ELR (cell line): ENCODE measurements at places on chromosomes 7 and 10.

DNA sequence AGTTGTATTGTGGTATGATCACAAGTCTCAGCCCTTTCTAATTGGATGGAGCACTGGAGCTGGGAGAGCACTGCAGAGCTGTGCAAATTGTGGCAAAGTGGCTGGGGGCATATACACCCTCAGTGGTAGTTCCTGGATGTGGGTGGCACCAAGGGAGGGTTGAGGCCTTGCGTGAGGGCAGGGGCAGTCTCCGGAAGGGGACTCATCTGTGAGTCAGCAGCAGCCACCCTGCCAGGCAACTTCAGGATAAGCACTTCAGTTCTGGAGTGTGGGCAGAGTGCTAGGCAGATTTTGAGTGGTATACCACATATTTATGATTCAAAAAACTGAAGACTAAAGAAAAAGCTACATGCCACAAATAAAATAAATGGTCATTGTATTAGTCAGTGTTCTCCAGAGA lies 210.5 kb downstream of the ETV1 start:
- peak; percentile 88 for DNase-seq

- DNase-seq = no peak
Observed at GRCh38 chr7:97401398-97401797, 283.9 kb downstream of the SDHAF3 start.

- DNase-seq = no peak
Observed at GRCh38 chr10:29610876-29611647, 23.7 kb downstream of the SVIL start.

- no peak for DNase-seq
Observed at GRCh38 chr10:7411671-7412128, 866 bp upstream of the SFMBT2 start.

- DNase-seq = no peak
Observed at GRCh38 chr7:153188630-153189029, 429.1 kb downstream of the ACTR3B start.

- DNase-seq = no peak
Observed at GRCh38 chr10:93806903-93807302, 49.2 kb downstream of the LGI1 start.

- no peak for DNase-seq
Observed at GRCh38 chr7:33678569-33679335, 226.6 kb upstream of the BMPER start.

- DNase-seq = no peak
Observed at GRCh38 chr7:255038-255435, 34.9 kb upstream of the FOXL3 start.

- no peak for DNase-seq
Observed at GRCh38 chr7:36057323-36057722, 95.7 kb upstream of the EEPD1 start.

GRCh38 chr10:111479966-111480365 lies 403.1 kb downstream of the ADRA2A start:
- no peak for DNase-seq

GRCh38 chr7:143321242-143321641 lies 5.3 kb downstream of the CLCN1 start:
- no peak for DNase-seq

- no peak for DNase-seq
Observed at GRCh38 chr7:68288144-68288593, 1291.5 kb downstream of the TYW1 start.

DNA sequence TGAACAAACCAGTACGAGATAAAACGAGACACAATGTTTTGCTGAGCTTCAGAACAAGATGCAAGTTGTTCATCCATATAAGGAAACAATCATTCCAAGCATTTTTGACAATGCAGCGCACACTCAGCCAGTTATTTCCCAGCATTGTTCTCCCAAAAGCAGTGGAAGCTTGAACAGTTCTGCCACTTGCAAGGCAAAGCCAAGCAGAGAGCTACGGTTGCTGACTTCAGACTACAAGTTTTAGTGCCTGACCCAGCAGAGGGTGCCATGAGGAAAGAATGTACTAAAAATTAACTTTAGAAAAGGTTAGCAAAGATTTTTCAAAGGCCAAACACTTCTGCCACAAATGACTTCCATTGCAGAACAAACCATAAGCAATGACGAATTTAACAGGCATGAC lies 152.5 kb downstream of the SLC25A13 start:
- no peak for DNase-seq

- DNase-seq = peak; percentile 61
Observed at GRCh38 chr10:93701866-93702209, 554 bp downstream of the FRA10AC1 start.

DNA sequence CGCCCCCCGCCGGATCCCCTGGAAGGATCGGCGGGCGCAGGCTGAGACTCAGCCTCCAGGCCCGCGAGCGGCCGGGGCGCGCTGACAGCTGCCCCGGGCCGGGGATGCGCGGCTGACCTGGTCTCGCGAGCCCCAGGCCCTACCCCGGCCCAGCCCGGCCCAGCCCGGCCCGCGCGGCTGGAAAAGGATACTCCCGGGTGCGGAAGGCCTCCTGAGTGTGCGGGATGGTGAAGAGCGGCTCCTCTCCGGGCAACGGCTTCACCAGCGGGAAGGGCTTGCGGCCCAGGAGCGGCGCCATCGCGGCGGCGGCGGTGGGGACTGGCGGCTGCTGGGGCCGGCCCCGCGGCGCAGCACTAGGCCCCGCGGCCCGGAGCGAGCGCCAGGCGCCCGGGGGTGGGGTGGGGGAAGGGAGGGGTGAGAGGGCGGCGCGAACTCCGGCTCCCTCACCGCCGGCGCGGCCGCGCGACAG lies 423 bp downstream of the BAZ1B start:
- DNase-seq = peak; percentile 63

DNA sequence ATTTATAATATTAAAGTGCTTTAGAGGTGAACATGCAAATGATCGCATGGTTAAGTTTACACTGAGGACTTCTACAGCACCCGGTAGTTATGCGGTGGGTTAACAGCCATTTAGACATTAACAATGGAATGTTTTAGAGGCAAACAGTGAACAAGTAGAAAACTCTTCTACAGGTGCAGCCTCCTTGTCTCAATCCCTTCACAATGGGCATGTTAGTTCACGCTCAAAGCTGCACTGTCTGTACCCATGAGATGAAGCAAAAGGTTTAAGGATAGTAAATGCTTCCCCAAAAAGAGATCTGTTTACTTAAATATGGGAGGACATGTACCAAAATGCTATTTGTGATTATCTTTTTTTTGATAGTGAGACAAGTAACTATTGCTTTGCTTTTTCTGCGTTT lies 25.1 kb downstream of the PUS7 start:
- no peak for DNase-seq

DNA sequence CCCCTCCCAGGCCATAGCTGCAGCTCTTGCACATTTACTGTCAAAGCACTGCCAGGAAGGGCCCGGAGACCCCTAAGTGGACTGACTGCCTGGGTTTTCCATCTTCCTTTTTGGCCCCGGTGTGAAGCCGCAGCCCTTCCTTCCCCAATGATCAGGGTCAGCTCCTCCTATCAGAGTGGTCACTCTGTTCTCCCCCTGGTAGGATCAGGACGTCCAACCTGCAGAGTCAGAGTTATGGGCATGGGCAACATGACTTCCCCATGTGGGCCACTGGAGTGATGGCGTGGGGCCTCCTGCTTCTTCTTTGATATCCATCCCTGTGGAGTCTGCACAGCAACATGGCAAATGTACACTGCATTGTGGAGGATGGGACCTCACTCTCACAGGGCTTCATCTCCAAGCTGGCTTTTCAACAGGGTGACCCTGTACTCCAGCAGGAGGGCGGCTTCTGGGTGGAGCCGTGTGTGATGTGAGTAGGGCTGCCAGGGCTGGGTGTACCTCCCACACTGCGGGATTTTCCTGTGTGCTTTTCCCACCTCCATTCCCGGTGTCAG lies 6.4 kb upstream of the RAMP3 start:
- no peak for DNase-seq

- no peak for DNase-seq
Observed at GRCh38 chr10:112912410-112912928, 37.6 kb upstream of the TCF7L2 start.

DNA sequence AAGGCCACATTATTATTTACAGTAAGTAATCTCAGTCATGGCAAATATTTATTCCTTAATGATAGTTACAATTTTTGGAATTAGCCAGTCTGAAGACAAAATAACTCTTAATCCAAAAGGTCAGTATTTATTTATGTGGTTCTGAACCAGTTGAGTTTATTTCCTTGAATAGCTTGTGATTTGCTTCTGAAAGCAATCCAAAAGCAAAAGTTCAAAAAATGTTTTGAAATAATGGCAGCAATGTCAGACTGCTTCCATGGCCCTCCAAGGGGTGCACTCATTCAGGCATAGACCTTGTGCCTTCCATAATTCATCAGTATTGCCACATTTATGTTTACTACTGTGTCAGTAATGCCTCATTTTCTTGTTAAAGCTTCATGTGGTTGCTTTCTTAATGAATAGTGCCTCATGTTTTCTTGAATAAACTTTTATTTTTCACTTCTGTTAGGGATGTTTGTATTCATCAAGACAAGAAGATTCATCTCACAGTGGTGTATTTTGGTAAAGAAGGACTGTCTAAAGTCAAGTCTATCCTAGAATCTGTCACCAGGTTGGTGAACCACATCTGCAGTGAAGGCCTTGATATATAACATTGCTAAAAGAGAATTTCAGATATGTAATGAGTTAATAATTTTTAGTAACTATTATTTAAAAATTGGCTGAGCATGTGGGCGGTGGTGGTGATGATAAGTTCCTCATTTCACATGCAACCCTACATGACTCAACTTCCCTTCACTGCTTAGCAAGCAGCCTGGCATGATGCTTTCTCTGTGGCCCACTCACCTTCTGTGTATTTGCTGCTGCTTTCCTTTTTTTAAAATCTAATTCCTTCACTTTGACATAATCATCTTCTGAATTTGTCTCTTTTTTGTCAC lies 22.0 kb downstream of the CSGALNACT2 start:
- DNase-seq = peak; percentile 91

DNA sequence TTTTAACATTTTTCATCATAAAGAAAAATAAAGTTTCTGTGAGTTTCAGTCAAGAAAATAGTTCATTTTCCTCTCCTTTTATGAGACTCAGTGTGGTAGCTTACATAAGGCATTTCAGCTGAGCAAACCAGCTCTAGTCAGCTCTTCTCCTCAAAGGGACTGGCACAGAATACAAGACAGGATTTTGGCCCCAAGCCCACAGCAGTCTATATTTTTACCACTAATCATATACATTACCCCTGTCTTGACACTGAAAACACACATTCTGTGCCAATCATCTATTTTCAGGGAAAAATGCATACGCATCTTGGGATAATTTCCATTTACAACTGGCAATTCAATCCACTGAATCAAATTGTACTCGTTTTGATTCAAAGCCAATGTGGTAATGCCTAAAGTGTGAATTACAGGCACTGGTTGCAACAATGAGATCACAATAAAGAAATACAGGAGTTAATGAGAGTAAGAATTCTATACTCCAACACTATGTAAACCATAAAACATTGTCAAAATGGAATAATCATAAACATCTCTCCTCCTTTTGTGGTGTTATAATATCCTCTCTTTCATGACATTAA lies 186.4 kb downstream of the CACNA2D1 start:
- no peak for DNase-seq

GRCh38 chr10:121900443-121901174 lies 27.2 kb downstream of the ATE1 start:
- peak; percentile 76 for DNase-seq

DNA sequence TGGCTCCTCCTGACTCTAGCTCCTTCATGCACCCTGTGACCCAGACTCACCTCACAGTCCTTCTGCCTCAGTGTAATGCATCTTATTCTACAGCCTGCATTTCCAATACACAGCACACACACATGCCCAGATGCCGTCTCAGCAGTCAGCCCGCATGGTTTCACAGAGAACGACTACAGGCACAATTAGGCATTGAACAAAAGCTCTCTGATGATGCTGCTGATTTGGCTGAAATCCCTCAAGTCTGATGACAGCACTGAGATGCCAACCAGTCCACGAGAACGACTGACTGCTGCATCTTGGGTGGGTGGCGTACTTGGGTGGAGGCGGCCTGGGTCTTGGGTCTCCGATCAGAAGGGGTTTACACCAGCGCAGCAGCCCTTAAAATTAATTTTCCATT lies 200.4 kb downstream of the TAX1BP1 start:
- DNase-seq = no peak

DNA sequence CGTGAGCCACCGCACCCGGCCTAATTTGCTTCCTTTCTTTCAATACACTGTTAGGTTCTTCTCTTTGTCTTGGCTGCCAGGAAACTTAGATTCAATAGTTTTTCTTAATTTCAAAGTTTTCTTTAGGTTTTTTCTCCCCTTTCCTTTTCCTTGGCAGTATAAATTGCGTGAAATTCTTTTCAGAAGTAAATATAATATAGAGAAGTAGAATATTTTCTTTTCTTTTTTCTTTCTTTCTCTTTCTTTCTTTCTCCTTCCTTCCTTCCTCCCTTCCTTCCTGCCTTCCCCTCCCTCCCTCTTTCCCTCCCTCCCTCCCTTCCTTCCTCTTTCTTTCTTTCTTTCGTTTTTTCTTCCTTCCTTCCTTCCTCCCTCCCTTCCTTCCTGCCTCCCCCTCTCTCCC lies 1.7 kb downstream of the LRGUK start:
- DNase-seq = no peak

DNA sequence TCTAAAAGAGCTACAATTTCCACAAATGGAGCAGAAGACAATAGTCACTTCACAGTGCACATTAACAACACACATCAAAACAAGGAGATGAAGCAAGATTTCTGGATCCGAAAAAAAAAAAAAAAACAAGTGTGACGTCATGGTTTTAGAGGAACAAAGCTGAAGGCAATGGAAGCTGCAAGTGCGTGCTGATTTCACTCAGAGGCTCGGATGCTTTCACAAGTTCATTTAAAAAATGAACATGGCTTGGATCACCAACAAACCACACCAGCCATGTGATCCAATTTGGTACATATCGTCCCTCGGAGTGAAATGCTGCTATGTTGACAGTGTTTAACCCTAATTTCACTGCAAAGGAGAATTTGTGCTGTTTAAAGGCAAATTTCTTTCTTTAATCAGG lies 337.0 kb upstream of the PRKCQ start:
- no peak for DNase-seq

GRCh38 chr10:9823268-9823930 lies 1194.3 kb upstream of the CELF2 start:
- no peak for DNase-seq

- DNase-seq = no peak
Observed at GRCh38 chr7:84144935-84145334, 49.7 kb downstream of the SEMA3A start.

DNA sequence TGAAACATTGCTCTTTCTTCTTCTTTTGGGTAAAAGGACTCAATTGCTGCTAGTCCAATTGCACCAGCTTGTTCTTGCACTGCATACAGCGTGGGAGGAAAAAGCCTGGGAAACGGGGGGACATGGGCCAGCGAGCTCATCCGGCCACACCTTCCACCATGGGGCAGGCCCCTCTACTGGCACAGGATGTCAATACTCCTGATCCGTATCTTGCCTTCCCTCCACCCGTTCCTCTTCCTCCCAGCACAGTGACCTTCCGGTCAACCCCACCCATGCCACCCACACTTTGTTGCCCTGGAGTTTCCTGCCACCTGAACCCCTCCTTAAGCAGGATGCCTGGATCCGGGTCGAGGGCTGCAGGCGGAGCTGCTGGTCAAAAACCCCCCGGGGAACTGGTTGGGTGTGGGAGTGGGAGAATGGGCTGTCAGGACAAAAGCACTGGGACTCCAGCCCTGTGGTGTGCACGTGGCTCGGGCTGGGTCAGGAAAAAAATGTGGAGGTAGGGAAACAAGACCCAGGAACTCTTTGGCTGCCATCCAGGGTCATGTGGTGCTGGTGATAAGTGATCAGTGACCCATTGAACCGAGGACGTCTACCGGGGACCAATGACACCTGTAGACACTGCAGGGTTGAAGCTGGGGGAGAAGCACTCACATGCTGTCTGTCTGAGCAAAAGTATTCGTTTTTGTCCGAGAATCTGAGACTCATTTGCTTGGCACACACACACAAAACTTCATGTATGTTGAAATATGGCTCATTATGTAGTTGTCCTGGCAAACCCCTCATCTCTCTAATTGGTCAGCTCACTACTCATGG lies 8.1 kb downstream of the IL2RA start:
- no peak for DNase-seq
